OCI-M1 (cell line): ENCODE measurements at places on chromosomes 3 and 15.

GRCh38 chr3:24323272-24323671 lies 171.4 kb downstream of the THRB start:
- DNase-seq = no peak

GRCh38 chr3:48422681-48423080 lies 7.2 kb downstream of the PLXNB1 start:
- DNase-seq = no peak

GRCh38 chr3:115381573-115381912 lies 234.5 kb upstream of the ZBTB20 start:
- no peak for DNase-seq

DNA sequence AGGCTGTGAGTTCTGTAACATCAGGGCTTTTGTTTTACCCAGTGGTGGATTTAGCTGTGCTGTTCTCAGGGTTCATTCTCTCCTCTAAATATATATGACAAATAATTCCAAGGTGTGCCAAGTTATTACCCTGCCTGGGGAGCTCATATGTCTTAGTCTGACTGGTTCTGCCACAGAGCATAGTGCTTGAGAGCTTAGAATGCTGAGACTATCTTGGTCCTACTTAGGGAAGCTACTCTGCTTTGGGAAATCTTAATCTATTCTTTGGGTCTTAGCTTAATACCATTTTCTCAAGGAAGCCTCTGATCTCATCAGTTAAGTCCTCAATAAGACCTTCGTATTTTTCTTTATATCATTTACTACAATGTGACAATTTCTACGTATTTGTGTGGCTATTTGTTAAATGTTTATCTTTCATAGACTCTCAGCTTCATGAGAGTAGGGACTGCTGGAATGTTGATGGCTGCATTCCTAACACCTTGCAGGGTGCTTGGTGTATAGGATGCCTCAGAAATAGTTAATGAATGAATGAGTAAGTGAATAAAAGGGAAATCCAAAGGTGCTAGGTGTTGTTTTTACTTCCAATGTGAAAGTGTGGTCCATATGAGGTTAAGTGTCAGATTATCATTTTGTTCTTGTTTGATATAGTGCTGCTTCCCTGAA lies 1.8 kb downstream of the OTOL1 start:
- no peak for DNase-seq

- no peak for DNase-seq
These were observed 424.7 kb upstream of the THBS1 start for GRCh38 chr15:39156166-39156565.

GRCh38 chr15:64527263-64527984 lies 67.0 kb downstream of the ZNF609 start:
- peak; percentile 42 for DNase-seq

DNA sequence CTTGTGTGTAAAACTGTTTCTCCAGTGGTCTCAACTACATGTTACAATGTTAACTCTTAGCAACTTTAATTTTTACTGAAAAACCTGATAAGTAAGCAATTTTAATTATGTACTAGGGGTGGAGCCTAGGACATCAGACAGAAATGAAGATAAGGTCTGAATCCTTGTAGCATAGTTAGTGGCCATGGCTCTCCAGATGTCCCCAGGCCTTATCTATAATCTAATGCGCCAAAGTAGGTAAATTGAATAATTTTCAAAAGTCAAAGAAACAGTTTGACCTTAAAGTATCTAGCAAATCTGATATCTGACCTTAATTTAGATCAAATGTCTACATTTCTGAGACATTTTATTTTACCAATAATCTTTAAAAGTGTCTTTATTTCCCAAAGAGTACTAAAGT lies 8.2 kb downstream of the MAGEF1 start:
- DNase-seq = no peak

- no peak for DNase-seq
These were observed 260.0 kb downstream of the EBLN2 start for GRCh38 chr3:73321286-73321999.

DNA sequence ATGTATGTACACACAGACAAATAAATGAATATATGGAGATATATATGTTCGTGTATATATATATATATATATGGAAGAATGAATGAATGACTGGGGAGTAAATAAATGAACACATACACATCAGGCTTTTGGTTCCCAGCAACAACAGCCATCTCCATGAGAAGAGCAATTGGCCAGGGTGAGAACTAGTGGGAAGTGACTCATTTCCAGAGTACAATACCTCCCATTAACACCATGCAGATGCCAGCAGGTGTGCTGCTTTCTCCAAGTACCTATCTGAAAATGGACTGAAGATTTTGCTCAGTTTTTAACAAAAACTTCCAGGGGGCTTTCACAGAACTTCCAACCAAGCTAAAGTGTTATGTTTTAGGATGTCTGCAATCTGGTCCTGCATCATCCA lies 179.8 kb upstream of the SLC2A2 start:
- no peak for DNase-seq

GRCh38 chr15:45391746-45392583 lies 13.6 kb upstream of the GATM start:
- DNase-seq = no peak

DNA sequence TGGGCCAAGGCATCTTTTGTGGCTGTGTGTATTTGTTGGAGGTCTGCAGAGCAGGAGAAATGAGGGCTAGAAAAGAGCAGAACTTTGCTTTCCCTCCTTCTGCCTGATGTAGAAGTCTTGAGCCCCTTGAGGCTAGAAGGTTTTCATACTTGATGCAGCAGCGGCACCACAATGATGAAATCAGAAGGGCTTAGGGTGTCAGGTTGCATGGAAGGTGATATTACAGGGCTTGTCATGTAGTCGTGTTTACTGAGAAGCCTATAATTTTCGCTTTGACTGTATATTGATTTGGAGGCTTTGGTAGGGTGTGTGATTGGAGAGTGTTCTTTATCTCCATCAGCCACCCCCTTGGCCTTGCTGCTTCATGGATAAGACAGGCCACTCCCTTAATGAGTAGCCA lies 339.8 kb downstream of the THSD4 start:
- no peak for DNase-seq

- DNase-seq = peak; percentile 73
These were observed 9.2 kb downstream of the TMPRSS7 start for GRCh38 chr3:112043621-112044201.

DNA sequence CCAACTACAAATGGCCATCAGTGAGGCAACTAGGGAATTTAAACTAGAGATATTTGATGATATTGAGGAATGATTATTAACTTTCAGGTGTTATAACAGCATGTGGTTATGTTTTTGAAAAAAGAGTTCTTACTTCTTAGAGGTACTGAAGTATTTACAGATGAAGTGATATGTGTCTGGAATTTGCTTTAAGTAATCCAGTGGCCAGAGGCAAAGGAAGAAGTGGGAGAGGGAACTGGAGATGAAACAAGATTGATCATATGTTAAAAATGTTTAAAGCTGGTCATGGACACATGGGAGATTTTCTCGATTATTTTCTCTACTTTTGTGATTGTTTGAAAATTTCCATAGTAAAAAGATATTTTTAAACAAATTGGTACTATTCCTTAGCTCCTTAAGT lies 53.3 kb upstream of the SLCO2A1 start:
- no peak for DNase-seq

- DNase-seq = no peak
These were observed 485.3 kb downstream of the PDCD6IP start for GRCh38 chr3:34283751-34284150.

DNA sequence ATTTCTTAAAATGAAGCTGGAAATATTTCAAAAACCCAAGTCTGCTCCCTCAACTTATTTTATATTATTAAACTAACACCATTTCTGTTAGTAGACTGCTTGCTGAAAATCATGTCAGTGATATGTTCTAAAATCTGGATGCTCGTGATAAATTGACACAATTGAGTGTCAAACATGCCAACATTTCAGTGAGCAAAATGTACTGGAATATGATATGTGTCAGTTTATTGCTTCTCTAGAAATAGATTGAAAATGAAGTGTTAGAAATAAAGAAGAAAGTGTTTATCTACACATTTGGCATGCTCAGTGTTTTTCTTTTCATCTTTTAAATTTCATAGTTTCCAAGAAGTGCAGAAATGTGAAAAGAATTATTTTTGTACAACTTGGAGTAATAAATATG lies 624.6 kb downstream of the SI start:
- no peak for DNase-seq

GRCh38 chr3:149018247-149018646 lies 26.9 kb downstream of the GYG1 start:
- no peak for DNase-seq

DNA sequence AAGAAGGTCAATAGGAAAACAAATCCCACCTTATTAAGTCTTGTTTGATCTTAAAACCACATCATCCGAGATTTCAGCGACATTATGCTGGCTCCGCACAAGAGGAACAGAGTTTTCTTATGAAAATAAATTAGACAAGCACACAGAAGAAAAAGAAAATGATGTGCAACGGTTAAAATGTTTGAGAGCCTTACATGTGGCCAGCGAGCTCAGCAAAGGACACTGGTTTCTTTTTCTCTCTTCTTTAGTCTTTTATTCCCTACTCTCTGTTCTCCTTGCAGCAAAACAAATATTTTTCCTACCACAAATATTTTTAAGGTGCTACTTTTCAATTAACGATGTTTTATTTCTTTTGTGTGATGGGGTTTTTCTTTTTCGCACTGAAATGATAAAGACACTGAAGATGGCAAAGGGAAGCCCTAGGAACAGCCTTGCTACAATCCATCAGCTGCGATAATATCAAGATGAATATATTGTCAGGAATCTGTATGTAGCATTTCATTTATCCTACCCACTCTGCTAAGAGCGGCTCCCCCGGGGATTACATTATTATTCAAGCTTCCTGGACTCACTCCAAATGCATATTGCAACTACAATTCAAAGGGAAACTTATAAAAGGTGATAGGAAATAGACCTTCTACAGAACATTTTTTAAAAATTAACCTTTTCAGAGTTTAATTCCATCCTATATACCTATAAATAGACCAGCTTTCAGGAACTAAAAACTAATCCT lies 72.9 kb downstream of the ANXA2 start:
- DNase-seq = peak; percentile 5

DNA sequence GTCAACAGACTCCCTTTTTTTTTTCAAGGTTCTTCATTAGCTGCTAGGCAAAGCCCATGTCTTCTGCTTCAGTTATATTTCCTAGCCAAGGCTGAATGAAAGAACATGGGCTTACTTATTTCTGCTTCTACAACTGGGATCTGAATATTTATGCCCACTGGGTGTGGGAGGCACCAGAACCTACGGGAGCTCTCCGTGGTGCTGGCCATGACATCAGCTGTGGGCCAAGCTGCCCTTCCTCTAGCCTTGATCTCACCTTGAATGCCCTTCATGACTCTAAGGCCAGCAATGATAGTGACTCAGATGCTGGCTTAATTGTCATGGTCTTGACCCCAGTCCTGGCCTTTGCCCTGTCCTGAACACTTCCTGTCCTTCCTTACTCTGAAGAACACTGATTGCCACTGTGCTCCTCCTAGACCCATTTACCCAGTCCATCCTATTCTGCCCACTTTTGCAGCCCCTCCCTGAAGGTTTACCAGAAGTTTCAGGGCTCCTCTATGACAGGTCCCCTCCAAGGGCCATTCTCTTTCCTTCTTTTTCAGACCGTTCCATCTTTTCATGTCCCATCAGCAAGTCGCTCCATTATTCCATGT lies 32.8 kb upstream of the PRR20G start:
- DNase-seq = peak; percentile 6

DNA sequence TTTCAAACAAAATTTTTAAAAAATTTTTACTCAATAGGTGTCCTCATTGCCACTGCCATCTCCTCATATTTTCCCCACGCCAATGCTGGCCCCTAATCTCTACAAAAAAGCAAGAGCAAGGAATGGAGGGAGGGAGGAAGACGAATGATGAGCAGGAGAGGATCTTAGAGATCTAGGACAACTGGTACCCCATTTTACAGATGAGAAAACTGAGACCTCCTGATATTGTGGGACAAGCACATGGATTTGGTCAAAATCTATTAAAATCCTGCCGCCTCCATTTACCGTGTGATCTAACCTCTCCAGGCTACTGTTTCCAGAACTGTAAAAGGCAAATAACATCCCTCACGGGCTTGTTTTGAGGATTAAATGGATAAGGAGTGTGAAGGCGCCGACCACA lies 4.6 kb downstream of the HEG1 start:
- no peak for DNase-seq

GRCh38 chr3:50289130-50289529 lies 3.1 kb downstream of the IFRD2 start:
- no peak for DNase-seq

- DNase-seq = no peak
These were observed 93.4 kb downstream of the KCNMB2 start for GRCh38 chr3:178629430-178630178.

GRCh38 chr15:31434588-31435260 lies 108.1 kb downstream of the KLF13 start:
- peak; percentile 75 for DNase-seq

- DNase-seq = no peak
These were observed 13.9 kb downstream of the ELL3 start for GRCh38 chr15:43762824-43763223.

GRCh38 chr3:171883257-171883892 lies 40.2 kb downstream of the TMEM212 start:
- DNase-seq = no peak

GRCh38 chr3:70085613-70086012 lies 86.1 kb downstream of the SAMMSON start:
- no peak for DNase-seq

GRCh38 chr3:99645277-99646106 lies 7.1 kb downstream of the COL8A1 start:
- DNase-seq = peak; percentile 72

DNA sequence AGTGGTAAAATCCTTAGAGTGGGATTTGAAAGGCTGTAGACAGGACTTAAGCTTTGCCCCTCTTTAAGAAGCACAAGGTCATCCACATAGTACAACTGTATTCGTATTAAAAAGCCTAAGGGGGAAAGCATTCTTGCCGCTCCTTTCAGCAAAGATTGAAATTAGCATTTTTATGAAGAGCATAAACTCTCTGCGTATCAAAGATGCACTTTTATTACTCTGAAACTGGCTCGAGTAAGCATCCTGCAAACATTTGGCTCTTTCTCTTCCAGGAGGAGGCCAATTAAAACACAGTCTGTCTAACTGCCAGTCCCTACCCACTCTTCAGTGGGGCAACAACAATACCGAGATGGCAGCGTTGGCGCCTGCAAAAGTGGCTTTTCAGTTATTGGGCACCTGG lies 192.5 kb upstream of the TPRG1 start:
- no peak for DNase-seq

- no peak for DNase-seq
These were observed 12.5 kb upstream of the IL16 start for GRCh38 chr15:81184188-81184587.

DNA sequence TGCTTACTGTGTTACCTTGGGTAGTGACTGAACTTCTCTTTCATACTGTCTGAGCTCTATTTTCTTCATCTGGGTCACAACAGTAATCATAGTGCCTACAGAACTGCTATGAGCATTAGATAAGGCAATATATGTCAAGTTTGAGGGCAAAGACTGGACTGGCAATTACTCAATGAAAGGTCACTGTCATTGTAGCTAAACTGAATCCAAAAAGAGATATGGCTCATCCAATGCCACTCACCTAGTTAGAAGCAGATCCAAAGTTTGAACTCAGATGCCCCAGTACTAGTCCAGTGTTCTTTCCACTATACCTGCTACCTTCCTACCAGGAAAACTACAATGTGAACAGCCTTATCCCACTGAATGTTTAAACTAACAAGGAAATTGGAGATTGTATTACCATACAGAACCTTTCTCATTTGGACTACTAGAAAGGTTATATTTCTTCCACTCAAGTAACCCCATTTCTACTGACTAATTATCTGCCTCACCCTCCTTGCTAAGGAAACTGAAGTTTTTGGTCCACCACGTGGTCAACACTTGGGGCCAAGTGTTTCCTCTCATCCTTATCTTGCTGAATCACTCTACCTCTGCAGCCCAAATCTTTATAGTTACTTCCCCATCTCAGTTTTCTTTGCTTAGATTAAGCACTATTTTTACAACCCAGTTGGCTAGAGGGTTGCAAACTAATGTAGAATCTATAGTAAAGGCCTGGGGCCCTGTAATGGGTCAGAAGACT lies 202.3 kb upstream of the LPP start:
- DNase-seq = peak; percentile 52
